Stimulated activated CD4-positive, alpha-beta T cell treated with anti-CD3 and anti-CD28 coated beads, Interleukin-4, amount 100 ng/mL, for 4 hours (primary cell): ENCODE measurements at places on chromosomes 7 and 10.

GRCh38 chr10:16656895-16657294 lies 135.2 kb upstream of the C1QL3 start:
- no peak for DNase-seq

DNA sequence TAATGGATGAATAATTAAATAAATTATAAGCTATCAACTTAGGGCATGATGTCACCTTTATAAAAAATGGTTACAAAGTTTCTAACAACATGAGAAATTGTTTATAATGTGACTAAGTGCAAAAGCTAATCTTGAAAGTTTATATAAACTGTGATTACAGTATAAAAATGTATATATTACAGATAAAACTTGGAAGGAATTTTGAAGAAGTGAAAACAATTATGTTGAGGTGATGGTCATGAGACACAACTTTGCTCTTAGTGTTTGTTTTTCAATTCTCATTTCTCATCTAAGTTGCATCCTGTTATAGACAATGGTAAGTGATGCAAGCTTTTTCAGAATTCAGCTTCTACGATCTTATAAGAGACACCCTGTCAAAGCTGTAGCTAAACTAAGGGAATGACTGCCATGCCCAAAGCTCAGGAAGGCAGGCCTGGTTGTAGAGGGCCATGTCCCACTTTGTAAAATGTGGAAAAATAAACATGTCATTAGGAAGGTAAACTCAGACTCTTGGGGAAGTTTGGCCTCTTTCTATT lies 23.9 kb downstream of the MACC1 start:
- no peak for DNase-seq

- no peak for DNase-seq
Observed at GRCh38 chr10:33521062-33521461, 186.6 kb upstream of the NRP1 start.

DNA sequence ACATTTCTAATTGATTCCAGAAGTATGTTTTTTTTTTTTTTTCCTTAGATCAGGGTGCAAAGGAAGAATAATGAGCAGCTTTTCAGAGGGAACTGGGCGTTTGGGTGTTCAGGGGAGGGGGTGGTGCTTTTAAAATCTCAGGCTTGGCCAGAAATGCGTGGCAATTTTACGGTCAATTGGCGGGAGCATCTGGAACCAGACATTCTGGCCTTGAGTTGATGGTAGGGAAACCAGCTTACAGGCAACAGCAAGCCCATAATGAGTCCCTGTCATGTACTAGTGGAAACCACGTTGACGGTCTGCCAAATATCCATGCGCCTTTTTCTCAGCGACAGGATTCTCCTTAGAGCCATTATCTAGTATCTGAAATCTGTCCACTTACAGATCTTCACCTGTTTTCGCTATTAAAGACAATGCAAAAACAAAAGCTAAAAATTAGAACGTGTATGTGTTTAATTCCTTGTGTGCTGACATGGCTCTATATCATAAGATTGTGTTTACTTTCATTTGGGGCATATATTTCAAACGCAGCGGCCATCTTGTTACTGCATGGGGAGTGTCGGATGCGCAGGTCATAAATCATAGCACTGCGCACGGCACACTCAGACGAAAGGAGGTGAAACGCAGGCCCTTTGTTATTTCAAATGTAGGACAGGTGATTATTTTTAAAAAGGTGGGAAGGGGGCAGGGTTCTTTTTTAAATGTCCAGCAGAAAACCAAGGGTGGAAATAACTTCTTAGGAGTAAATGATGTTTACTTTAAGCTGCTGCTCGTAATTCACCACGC lies 209.2 kb downstream of the AGMO start:
- DNase-seq = no peak

- no peak for DNase-seq
Observed at GRCh38 chr7:157457355-157458253, 120.8 kb downstream of the DNAJB6 start.

DNA sequence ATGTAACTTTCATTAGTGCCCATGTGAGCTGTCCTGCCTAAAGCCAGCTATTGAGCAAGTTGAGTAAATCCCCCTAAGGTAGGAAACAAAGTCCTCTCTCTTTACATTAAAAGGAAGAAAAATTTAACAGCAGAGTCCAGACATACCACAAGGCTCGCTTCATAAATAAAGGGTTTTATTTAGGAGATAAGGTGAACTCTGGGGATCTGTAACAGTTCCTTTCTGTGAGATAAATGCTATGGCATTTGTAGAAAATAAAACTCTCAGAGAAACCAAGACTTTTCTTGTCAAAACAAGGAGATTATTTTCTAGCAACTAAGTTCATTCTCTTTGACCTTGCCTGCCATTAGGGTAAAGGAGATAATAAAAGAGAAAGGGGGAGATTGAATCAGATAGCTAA lies 32.3 kb upstream of the LYZL1 start:
- DNase-seq = no peak

GRCh38 chr7:4806983-4807597 lies 31.7 kb downstream of the AP5Z1 start:
- DNase-seq = no peak

DNA sequence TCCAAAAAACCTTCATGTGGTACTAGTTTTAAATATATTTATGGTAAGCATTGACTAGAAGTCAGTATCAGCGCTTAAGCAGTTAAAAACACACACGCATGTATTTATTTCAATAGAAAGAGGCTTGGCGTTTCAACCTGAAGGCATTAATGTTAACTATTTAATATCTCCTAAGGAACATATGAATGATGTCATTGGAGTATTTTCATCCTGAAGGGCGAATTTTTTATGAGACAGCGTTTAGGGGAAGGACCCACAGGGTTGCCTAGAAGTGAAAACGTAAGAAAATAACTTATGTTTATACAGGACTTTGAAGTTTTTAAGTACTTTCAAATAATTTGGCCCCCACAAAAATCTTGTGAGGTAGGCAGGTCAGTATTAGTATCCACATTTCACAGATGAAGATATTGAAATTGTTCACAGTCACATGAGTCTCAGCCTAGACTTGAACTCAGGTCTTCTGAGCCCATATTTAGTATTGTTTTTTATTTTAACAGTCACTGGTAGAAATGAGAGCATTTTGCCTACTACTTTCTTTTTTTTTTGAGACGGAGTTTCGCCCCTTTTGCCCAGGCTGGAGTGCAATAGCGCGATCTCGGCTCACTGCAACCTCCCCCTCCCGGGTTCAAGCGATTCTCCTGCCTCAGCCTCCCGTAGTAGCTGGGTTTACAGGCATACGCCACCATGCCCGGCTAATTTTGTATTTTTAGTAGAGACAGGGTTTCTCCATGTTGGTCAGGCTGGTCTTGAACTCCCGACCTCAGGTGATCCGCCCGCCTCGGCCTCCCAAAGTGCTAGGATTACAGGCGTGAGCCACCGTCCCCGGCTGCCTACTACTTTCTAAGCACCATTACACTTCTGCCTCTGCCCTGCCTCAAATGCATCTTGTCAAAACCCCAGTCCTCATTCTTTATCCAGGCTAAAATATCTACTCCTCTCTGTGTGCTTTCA lies 1.8 kb downstream of the SLK start:
- DNase-seq = no peak

GRCh38 chr7:146146831-146147486 lies 30.4 kb downstream of the CNTNAP2 start:
- DNase-seq = no peak

GRCh38 chr7:21029006-21029405 lies 242.3 kb upstream of the SP8 start:
- DNase-seq = no peak

DNA sequence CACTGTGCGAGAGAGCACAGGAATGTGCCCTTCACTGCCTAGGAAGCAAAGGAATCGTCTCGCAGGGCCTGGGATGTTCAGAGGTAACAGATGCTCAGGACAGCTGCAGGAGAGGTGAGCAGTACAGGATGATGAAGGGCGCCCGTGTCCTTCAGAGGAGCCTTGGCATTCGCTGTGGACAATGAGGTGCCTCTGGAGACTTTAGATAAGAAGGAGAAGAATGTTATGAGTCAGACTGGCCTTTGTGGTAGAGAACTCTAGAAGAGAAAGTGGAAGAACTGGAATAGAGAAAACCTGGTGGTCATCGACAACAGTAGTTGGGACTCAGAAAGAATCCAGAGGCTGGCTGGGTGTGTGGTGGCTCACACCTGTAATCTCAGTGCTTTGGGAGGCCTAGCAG lies 64.4 kb upstream of the LEP start:
- no peak for DNase-seq

- DNase-seq = no peak
Observed at GRCh38 chr7:56053379-56053778, 1.8 kb downstream of the CCT6A start.

DNA sequence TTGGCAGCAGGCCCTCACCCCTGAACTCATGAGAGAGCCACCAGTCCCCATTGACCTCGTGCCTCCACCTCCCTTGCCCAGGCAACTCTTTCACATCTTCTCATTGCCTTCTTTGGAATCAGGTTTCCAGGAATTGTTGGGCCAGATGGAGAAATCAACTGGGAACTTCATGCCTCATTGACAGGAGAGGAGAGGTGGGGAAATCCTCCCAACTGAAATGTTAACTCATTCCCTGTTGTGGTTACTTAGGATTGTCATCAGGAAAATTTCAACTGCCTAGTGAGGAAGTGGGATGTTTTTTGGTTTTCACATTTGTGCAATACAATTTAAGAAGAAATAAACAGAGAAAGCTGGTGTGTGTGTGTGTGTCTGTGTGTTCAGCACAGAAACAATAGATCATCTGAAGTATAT lies 106.6 kb upstream of the INHBA start:
- DNase-seq = no peak

- no peak for DNase-seq
Observed at GRCh38 chr7:141017555-141017954, 2.8 kb upstream of the MRPS33 start.

GRCh38 chr7:104024632-104025031 lies 35.2 kb upstream of the RELN start:
- DNase-seq = no peak

DNA sequence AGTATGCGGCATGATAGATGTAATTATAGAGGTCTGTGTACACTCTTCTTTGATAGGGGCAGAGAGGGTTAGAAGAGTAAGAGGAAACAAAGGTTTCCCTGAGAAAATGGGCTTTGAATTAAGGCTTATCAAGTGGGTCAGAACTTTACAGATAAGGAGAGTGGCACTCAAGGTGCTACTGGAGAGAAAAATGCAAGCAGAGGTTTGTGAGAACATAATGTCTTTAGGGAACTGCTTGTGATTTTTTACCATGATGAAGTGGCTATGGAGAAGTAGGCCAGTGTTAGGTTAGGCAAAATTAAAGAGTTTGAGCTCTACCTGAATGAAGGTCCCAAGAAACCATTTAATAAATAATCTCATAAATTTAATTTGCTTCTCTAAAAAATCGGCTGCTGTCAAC lies 14.3 kb downstream of the STARD3NL start:
- no peak for DNase-seq

- no peak for DNase-seq
Observed at GRCh38 chr10:86648704-86649427, 5.5 kb upstream of the OPN4 start.

DNA sequence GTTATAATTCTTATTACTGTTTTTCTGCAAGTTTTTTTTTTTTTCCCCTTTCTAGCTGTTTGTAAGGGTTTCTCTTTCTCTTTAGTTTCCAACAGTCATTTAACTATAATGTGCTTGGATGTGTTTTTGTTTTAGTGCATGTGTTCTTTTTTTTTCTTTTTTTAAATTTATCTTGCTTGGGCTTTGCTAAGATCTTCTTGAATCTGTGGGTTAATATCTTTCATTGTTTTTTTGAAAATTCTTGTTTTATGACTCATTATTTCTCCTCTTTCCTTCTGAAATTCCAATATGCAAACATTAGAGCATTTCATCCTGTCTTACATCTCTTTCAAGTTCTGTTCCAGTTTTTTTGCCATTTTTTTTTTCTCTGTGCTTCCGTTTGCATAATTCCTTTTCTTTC lies 5.7 kb upstream of the HK1 start:
- DNase-seq = no peak

DNA sequence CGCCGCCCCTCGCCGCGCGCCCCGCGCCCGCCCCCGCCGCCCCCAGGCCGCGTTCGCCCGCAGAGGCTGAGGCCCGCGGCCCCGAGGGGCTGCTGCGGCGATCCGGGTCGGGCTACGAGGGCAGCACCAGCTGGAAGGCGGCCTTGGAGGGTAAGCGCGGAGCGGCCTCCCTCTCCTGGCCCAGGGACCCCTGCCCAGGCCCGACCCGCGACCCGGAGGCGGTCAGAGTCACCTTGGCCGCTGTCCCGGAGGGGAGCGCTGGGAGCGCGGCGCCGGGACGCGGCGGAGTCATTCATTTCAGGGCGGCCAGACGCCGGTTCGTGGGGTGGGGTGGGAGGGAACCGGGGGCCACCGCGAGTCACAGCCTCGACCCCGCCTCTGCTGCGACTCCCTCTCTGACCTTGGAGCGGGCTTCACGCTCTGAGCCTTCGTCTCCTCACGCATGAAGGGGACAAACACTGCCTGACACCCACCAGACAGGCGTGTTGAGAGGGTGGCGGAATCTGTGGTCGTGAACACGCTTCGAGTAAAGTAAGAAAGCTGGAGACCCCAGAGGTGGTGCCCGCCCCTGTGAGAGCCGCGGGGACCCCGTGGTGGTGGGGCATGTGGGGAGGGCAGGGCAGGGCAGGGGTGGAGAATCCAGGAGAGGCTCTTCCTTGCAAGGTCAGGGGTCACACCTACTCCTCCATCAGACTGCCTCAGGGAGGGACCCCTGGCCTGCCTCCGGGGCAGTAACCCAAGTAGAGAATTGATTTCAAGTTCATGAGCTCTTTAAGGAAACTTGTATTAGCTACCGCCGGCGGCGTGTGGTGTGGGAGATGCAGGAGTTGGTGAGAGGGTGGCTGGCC lies 707 bp downstream of the CLEC2L start:
- no peak for DNase-seq

DNA sequence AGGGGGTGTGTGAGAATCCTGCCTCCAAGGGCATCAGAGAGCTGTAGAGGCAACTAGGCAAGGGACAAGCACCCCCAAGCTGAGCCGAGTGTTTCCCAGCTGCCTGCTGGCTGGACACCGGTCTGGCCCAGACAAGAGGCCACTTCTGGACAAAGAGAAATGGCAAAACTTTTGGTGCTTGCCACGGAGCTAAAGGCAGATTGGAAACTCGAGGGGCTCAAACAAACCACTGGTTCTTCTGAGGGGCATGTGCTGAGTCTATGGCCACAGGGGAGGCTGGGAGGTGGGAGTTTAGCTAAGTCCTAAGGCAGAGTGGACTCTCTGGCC lies 66.5 kb upstream of the INPP5A start:
- DNase-seq = no peak

GRCh38 chr10:70379581-70380176 lies 2.7 kb downstream of the LRRC20 start:
- no peak for DNase-seq
